ENCODE measurements at places on chromosomes 6 and 20.

DNA sequence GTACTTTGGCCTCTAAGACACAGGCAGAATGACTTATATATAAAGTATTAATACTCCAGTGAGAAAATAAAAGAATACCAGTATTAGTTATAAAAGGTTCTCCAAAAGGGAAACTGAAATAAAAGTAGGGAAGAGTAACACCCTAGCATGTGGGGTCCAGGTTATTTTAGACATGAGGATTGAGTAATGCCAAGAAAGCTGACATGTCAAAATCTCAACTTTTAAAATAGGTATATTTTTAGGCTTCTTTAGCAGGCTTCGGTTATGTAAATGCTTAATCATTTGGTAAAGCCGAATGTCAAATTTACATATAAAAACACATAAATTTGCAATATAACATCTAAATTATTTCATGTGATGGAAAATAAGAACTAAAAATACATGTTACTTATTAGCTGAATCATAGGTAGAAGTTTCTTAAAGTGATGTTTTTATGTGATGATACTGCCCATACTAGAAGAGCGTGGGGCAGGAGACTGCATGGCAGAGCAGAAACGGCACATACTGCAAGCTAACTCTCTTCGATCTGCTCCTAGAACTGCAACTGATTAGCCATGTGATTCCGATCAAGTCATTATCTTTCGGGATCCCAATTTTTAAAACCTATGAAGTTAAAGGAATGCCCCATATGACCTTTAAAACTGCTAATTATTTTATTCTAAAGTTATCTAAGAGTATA lies 129.4 kb upstream of the DST start:
- DNase-seq = no peak

DNA sequence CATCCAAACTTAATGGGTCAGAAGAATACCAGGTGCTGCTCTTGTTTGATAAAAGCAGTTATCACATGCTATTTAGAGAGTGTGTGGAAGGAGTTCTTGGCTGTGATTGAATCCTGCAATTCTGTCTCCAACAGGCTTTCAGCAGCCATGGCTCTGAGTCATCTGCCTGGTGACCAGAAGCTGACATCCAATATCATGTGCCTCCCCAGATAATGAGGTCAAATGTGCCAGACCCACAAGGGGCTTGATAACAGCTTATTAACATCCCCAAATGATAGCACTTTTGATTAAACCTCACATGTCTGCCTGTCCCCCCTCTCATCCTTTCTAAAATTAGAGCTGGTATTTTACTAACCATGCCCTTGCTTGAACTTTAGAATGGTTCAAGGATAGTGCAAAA lies 175.7 kb upstream of the PLN start:
- no peak for DNase-seq

DNA sequence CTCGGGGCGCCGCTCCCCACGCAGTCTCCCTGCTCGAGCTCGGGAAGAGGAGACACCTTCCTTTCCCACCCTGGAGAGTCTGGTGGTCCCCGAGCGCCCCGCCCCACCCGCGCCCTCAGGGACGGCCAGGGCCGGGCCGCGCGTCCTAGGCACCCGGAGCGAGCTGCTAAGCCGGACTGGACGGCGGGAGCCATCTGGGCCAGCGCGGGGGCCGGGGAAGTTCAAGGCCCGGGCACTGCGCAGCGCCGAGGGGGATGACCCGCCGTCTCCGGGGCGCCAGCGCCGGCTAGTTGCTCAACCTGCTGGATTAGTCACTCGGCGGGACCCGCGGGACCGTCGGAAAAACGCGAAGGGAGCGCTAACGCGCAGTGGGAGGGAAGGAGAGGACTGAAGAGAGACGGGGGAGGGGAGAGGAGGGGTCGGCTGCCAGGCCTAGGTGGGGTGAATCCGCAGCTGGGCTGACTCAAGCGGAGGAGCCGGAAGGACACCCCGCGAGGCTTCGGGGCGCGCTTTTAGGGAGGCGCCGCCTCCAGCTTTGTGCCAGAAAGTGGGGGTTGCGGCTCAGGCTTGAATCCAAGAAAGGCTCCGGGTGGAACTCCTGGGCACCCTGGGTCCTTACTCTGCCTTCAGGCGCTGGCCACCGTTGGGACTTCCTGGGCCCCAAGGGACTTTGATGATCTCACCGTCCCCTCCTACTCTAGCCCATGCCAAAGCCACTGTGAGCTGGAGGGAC lies 75.7 kb upstream of the FOXP4 start:
- DNase-seq = peak; percentile 2

GRCh38 chr20:49868538-49868937 lies 46.8 kb downstream of the SPATA2 start:
- DNase-seq = no peak

DNA sequence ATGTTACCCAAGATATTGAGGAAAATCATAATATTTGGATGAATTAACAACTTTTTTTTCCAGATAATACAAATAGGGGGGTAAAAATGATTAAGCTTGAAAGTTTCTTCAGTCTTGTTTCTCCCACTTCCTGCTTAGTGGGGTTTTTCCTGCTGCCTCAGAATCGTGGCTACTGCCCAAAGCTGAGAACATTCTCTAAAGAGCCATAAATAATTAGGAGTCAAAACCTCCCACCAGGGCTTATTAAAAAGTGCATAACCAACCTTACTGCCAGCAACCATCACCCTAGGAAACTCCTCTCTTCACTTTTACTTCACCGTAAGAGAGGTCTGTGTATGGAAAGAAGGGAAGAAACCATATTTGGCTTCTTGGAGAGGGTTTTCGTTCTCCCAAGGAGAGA lies 9.0 kb upstream of the LCA5 start:
- DNase-seq = no peak

GRCh38 chr6:94389218-94389617 lies 969.9 kb upstream of the EPHA7 start:
- DNase-seq = no peak

- DNase-seq = no peak
These were observed 42.4 kb downstream of the LCA5 start for GRCh38 chr6:79494841-79495240.

DNA sequence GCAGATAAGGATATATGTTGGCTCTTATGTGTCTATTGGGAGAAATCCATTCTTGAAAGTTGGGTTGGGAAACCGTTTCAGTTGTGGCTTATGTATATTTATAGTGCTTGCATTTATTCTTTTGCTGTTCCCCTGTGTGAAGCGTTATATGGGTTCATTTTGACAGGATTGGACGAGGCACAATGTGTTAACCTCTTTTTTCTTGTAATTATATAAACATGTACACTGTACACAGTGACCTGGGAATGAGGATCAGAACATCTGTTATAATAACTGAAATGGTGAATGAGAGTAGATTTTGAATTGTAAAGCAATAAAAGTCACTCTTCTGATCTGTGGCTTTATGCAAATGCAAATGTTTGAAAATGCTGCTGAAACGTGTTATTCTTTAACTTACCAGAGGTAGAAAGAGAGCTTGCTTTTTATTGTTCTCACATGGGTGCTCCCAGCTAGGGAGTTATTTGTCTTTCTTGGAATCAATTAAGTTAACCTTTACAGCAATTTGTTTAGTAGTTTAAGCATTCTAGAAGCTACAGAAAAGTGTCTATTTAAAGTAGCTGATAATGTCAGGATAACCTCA lies 213.7 kb downstream of the GRIK2 start:
- no peak for DNase-seq

- DNase-seq = no peak
These were observed 210.4 kb upstream of the RNF24 start for GRCh38 chr20:4225745-4226144.

GRCh38 chr20:58024241-58024721 lies 204.2 kb downstream of the ANKRD60 start:
- no peak for DNase-seq

GRCh38 chr6:75202676-75203131 lies 3.1 kb downstream of the COL12A1 start:
- DNase-seq = no peak

DNA sequence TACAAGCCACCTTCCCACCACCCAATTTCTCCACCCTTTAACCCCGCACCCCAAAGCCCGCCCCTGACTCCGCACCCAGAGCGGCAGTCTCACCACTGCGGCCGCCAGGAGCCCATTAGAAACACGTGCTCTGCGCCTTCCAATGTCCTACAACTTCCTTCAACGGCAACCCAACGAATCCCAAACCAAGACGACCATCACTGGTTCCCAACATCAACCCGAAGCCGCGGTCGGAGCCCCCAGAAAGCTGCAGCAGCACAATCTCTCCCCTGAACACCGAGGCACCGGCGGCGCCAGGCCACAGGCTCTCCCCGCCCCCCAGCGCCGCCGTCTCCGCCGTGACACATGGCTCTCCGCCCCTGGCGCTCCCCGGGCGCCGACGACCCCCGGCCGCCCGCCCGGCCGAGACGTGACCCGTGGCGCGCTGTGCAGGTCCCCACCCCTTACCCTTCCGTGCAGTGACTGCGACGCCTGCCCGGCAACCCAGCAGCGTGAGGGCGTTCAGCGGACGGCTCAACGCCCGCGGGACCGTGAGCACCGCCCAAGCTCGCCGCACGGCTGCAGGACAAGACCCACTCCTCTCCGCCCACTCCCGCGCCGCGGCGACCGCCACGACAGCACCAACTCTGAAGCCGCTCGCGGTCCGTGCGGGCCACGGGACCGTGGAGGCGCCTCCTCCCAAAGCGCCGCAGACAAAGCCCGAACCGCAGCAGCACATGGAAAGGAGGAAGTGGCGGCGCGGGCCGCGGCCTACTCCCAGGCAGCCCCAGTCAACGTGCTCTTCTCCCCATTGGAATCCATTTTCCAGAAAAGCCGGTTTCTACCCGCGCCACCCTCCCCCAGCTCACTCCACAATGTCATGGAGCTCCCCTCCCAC lies 551 bp downstream of the SYNCRIP start:
- peak; percentile 28 for DNase-seq
